ENCODE measurements at places on chromosomes 12 and 14.

DNA sequence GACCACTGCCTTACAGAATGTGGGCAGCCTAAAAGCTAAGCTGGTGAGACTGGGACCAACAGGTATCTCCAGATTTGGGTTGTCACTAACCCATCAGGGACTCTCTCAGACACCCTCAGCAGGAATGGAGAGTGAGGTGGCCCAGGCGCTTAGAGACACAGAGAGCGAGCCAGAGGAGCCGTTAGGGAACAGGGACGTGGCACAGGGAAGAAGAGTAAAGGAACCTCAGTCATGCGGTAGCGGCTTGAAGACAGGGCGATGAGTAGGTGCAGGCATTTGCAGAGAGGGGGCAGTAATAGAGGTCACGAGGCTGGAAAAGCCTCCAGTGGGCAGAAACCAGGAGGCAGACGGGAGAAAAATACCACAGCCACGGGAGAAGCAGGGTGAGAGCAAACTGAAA lies 158.0 kb upstream of the CCND2 start:
- DNase-seq, result no peak

DNA sequence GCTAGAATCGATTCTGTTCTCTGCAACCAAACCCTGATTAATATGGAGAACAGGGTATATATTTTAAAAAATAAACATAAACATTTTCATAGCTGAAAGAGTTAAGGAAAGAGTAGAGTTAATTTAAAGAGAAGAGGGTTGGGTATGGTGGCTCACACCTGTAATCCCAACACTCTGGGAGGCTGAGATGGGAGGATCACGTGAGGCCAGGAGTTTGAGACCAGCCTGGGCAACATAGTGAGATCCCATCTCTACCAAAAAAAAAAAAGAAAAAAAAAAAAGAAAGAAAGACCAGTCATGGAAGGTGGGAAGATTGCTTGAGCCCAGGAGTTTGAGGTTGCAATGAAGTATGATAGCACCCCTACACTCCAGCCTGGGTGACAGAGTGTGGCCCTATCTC lies 25.5 kb downstream of the GTSF1 start:
- no peak for DNase-seq

- DNase-seq, result no peak
These were observed 240.3 kb downstream of the MSRB3 start for GRCh38 chr12:65518771-65519170.

DNA sequence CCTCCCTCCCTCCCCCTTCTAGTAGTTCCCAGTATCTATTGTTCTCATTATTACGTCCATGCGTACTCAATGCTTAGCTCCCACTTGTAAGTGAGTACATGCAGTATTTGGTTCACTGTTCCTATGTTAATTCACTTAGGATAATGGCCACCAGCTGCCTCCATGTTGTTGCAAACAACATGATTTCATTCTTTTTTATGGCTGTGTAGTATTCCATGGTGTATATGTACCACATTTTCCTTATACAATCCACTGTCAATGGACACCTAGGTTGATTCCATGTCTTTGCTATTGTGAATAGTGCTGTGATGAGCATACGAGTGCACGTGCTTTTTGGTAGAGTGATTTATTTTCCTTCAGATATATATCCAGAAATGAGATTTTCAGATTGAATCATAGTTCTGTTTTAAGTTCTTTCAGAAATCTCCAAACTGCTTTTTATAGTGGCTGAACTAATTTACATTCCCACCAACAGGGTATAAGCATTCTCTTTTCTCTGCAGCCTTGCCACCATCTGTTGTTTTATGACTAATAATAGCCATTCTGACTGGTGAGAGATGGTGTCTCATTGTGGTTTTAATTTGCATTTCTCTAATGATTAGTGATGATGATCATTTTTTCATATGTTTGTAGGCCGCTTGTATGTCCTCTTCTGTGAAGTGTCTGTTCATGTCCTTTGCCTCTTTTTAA lies 17.9 kb upstream of the CLEC7A start:
- no peak for DNase-seq

- no peak for DNase-seq
These were observed 568 bp downstream of the PPM1A start for GRCh38 chr14:60249321-60250256.

GRCh38 chr14:51849097-51849496 lies 11.3 kb upstream of the GNG2 start:
- no peak for DNase-seq

GRCh38 chr14:37147310-37147880 lies 25.0 kb downstream of the SLC25A21 start:
- no peak for DNase-seq

DNA sequence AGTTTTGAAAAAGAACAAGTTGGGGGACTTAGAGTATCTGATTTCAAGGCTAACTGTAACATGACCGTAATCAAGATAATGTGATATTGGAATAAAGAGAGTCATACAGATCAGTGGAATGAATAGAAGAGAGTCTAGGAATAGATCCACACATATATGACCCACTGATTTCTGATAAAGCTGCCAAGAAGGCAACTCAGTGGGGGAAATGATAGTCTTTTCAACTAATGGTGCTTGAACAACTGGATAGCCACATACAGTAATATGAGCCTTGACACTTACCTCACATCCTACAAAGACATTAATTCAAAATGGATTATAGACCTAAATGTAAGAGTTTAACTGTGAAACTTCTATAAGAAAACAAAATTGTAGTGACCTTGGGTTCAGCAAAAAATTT lies 3.8 kb downstream of the PRKCH start:
- DNase-seq, result no peak

DNA sequence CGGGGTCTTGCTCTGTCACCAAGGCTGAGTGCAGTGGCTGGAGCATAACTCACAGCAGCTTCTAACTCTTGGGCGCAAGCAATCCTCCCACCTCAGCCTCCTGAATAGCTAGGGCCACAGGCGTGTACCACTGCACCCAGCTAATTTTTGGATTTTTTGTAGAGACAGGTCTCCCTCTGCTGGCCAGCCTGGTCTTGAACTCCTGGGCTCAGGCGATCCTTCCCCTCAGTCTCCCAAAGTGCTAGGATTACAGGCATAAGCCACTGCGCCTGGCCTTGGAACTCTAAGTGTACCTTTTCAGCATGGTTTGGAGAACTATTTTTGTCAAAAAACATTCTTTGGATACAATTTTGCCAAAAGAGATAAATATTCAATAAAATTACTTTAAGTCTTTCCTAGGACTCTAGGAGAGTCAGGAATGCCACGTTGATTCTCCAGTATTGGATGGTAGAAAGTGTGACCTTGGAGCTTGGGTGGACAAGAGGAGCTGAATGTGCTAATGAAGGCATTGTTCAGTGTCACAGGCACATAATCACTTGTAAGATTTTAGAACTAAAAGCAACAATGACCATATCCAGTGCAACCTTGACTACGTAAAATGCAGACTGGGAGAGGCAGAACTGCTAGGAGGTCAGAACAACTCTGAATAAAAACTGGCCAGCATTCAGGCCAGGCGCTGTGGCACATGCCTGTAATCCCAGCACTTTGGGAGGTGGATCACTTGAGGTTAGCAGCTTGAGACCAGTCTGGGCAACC lies 2.8 kb downstream of the SRSF9 start:
- DNase-seq, result no peak

DNA sequence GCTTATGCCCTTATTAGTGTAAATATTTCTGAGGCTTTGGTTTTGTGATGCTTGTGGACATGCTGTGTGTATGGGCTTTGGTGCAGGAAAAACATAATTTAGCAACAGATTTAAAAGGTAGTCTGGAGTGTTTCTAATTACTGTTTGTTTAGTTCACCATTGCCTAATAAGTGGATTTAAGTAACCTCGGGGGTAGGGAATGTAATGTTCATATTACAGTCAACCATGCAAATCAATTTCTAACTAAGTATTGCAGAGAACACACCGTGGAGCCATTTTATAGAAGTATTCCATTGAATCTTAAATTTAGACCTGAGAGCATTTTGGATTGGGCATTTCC lies 53.5 kb downstream of the ANO6 start:
- no peak for DNase-seq

DNA sequence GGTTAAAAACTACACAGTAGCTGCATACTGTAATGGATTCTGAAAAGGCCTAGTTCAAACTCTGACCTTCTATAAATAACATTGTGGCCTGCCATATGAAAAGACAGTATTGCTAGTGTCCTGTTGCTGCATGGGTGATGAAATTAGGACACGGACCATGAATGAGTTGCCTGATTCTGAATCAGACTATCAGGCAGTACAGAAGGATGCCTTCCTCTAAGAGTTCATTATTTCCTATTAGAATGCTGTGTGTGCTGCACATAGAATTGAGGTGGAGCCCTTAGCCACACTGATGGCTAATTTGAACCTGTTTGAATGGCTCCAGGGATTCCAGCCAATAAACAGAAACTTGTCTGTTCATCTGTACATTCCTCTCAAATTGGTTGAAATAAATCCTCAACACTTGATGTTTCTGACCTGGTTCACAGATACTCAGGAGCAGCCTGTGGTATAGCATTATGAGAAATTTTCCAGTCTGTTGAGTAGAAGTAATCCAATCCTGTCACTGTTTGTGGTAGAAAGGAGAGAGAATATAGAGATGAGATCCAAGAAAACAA lies 483.2 kb downstream of the APAF1 start:
- no peak for DNase-seq

GRCh38 chr14:69483765-69484443 lies 624 bp upstream of the PLEKHD1 start:
- DNase-seq, result no peak
